ENCODE measurements at places on chromosomes 5 and 9.

DNA sequence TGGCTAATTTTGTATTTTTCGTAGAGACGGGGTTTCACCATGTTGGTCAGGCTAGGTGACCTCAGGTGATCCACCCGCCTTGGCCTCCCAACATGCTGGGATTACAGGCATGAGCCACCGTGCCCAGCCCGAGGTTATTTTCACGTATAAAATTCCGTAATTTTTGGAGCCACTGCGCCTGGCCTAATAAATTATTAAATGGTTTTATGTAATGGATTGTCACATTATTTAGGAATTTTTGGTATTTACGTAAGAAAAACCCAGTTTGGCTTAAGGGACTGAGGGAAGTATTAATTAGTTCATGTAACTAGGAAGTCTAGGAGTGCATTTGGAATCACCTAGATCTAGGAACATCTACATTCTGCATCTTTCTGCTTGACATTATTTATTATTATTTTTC, 8.3 kb downstream of the GLE1 start:
- no peak for DNase-seq

DNA sequence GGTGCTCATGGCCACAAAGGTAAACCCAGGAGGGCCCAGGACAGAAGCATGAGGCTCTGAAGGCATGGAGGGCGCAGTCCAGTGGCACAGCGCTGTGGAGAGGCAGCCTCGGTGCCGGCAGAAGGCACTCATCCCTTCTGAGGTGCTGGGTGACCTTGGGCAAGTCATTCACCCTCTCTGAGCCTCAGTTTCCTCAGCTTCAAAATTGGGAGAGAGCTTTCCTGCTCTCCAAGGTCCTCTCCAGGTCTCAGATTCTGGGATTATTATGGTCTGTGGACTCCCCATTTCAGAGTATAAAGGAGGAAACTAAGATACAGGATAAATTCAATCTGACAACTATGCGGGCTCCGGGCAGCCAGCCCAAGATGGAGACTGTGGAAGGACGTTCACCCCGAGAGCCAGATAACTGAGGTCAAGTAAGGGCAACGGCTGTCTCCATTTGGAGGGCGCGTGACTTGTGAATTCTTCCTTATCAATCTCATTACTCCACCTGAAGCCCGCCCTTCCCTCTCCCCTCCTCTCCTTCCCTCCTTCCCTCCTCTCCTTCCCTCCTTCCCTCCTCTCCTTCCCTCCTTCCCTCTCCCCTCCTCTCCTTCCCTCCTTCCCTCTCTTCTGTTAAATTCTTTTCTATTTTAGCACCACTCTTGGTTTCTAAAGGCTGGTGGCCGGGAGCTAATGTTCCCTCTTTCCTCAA, 58.1 kb downstream of the LRSAM1 start:
- no peak for DNase-seq

GRCh38 chr5:82862261-82862660, 214.9 kb downstream of the TMEM167A start:
- no peak for DNase-seq

DNA sequence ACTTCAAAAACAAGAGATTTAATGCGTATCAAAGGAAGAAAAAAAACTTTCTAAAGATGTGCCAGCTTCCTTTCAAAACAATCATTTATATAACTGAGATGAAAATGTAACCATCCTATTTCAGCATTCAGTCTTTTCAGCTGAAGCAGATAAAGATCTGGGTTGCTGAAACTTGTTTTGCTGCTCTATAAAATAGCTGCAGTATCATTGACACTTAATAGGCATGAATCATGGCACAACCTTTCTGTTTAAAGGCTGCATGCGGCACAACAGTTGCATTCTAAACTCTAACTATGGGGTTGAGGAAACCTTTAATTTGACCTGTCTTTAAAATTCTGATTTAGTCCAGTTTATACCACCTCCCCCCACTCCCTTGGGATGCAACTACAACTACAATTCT, 196.7 kb downstream of the MPDZ start:
- DNase-seq = no peak

GRCh38 chr9:8725635-8726034, 926.1 kb upstream of the DMAC1 start:
- no peak for DNase-seq

DNA sequence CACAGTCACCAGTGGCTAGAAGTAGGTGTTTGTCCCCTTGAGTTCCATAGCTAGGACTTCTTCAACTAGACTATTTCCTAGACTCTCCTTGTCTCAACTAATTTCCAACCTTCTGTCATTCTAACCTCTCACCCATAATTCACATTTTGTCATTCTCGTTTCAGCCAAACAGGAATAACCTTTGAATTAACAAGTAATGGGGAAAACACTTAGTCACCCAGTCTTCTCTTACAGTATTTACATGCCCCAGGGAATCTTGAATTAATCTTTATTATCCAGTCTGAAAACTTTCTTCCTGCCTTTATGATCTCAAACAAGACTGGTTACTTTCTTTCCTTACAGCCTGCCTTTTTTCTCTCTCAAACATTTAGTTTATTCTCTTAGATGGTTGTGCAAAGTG, 63.3 kb upstream of the RUSC2 start:
- no peak for DNase-seq

- no peak for DNase-seq
These were observed 394.5 kb downstream of the ARHGEF28 start for GRCh38 chr5:74020503-74020902.

- no peak for DNase-seq
These were observed 91.5 kb downstream of the ANKRD33B start for GRCh38 chr5:10655161-10655971.

DNA sequence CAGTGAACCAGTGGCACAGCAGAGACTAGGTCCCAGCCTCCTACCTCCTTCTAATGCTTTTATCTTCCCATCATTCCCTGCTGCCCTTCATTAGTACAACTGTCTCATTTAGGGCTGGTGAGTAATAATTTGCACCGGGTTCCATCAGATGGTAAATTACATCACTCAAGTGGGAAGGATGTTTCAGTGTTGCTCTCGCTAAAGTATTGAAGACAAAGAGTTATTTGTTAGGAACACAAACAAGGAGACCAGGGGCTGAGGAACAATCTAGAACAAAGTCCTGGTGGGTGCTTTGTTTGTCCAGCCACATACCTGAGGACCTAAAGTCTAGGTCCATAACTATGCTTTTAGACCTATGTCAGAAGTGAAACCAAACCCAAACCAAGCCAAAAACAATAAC, 52.4 kb downstream of the SEC61B start:
- no peak for DNase-seq

- peak; percentile 97 for DNase-seq
These were observed at the start of gene ISOC1 for GRCh38 chr5:129094087-129094923. Gene ISOC1 (plus strand): TSS chr5:129094749. CDS start chr5:129094767, 18 bp downstream.

DNA sequence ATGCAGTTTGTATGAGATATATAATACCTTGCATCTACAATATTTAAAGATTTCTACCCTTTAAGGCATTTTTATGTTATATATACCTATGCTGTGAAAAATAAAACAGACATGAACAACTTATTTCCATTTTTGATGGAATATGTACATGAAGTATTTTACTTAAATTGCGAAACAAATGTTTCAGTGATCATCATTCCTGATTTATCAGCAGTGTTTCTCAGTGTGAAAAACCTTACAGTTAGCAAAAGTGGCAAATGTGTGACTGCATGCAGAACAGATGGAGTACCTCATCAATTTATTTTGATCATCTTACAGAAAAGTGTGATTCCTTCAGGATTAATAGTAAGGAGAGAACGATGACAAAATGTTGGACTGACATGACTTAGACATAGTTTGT, 43.1 kb downstream of the PRR16 start:
- DNase-seq = no peak

DNA sequence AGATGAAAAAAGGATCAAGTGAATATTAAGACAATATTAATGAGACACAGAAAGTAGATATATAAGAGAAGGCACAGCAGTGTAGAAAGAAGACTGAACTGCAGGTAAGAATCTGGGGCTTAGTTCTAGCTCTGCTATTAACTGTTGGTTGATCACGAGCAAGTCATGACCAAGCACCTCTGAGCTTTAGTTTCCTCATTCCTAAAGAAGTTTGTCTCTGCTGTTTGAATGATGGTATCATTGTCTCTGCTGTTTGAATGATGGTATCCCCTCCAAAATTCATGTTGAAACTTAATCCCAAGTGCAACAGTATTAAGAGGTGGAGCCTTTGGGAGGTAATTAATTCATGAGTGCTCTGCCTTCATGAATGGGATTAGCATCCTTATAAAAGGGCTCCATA, 2.5 kb upstream of the NME5 start:
- no peak for DNase-seq

DNA sequence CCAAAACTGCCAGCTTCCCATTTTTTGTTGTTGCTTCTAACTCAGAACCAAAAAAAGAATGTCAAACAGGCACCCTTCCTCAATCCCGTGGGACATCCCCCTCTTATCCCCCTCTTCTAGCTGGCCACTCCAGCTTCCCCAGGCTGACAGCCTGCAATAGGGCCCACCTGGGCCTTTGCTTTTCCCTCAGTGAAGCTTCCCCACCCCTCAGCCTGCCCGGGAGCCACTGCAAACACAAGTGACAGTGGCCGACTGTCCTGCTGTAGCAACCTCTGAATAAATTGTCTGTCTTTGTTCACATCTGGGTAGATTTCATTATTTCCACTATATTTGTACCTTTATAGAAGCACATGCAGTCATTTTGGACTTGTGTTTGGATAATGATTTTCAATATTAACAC, 245.3 kb downstream of the GADD45G start:
- DNase-seq = no peak
